Panc1 (cell line): ENCODE measurements at places on chromosomes 5 and 9. TPM values are rescaled to one million over a fixed set of nuclear protein-coding genes. Genes with fewer than 3 reads are reported as not detected.

The ZNF618 gene
- 1.8 TPM for total RNA-seq

The CKMT2 gene
- not detected for total RNA-seq

The RNF183 gene
- not detected for total RNA-seq

The AGXT2 gene
- total RNA-seq, result not detected

The WDR70 gene
- 29.5 TPM for total RNA-seq

The EIF4E1B gene
- total RNA-seq, result not detected

The MARVELD2 gene
- 17.3 TPM for total RNA-seq

The TMEFF1 gene
- total RNA-seq, result 2.2 TPM

The MELK gene
- 112 TPM for total RNA-seq

The RAB3C gene
- not detected for total RNA-seq

The C9orf43 gene
- total RNA-seq, result 1.2 TPM

The ELOVL7 gene
- 2.9 TPM for total RNA-seq

The SMIM15 gene
- 77.5 TPM for total RNA-seq

The TSLP gene
- total RNA-seq, result not detected

The GABRA1 gene
- not detected for total RNA-seq

DNA sequence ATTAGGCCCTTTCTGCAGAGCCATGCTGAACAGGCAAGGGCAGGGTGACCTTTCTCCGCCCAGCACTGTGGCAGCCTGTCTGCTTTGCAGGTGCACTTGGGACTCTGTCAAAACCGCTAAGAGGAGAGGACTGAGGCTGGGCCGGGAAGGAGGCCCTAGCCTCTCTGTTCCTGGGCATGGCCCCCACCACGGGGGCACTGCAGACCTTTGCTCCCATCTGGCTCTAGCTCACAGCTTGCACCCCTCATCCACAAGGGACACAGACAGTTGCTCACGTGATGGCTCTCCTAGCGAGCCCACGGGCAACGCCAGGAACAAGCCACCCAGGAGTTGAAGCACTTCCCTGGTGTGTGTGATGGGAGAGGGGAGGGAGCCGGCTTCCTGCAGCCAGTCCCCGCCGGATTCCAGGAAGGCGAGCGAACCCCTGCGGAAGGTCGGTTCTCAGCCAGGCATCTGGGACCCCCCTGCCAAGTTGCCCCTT, 43.0 kb upstream of the FCN1 start:
- no peak for DNase-seq

GRCh38 chr5:108898707-108899106, 151.0 kb downstream of the FER start:
- DNase-seq, result no peak

- no peak for DNase-seq
Observed at GRCh38 chr9:81393985-81394811, 295.1 kb downstream of the TLE1 start.

DNA sequence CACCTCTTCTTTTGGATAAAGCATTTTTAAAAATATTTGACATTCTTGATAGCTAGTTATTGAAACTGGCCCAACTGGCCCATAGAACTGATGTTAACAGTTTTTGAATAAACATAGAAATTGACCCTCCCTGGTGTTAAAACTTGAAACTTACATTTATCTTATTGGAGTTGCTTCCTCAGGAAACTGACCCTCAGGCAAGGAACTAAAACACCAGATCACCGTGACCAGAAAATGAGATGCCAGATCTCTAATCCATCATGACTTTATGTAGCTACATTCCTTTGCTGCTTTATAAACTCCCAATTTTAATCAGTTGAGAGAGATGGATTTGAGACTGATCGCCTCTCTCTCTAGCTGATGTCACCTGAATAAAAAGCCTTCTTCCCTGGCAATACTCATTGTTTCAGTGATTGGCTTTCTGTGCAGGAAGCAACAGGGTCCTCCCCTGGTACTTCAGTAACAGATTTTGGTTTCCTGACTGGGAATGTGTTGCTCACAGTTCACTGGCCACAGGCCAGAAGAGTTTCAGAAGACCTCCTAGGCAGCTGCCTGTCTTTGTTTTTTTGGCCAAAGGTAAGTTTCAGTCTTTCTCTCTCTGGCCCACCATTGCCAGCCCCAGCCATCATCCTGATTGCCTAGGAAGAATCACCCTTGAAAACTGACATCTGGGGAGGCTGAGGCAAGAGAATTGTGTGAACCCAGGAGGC, 212.4 kb downstream of the DTWD2 start:
- DNase-seq, result no peak

DNA sequence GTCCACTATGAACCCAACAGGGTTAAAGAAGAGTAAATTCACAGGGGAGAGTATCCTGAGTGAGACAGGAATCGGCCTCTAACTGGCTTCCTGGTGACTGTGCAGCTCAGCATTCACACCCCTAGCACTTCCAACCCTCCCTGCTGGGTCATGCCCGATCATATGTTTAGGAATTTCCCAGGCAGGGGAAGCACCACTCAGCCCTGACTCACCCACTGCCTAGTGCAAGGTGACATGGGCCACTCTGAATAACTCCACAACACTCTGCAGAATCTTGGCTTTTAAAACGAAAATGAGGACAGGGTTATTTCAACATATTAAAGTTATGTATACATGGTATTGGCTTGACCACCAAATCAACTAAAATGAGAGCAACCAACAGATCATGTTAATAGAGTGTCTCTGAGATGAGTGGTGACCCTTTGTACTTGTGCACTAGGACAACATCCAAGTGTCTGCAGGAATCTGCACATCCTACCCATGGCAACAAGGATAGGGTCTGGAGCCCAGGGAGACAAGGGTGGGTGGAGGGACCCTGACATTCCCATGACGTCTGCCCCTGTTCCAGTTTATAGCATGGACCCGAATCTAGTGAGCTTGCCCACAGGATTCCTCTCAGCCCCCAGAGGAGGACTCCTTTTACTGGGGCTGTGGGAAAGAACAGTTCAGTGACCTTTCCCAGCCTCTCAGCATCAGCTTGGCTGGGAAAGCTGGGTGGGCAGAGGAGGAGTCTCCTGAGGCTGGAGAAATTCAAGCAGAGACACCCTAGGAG, 485.8 kb downstream of the SEMA5A start:
- DNase-seq, result peak; percentile 73

DNA sequence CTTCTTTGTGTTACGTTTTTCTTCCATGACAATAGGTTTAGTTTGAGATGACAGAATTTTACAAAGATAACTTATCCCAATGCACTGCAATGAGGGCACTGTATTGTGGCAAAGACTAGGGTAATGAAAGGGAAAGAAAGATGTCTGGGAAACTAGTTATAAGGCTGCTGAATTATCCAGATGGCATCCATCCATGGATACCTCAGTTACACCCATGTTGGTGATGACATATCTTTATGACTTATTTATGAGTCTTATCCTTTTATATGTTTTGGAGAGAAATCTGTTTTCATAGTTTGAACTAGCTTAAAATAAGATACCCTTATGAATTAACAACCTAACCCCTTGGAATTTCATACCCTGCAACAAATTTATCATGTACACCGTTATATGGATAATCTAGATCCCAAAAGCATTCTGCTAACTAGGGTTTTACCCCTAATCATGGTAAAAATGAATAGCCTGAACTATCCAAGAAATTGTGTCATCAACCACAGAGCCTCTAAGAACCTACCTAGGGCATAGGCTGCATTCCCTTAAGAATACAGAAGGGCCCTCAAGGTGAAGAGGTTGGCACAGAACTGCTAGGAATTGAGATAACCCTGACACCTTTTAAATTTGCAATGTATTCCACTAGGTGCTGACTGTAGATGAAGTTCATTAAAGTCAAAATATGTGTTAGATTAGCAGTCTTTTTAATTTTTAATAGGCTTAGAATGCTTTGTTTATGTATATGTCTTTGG, 49.5 kb upstream of the RORB start:
- DNase-seq, result no peak

DNA sequence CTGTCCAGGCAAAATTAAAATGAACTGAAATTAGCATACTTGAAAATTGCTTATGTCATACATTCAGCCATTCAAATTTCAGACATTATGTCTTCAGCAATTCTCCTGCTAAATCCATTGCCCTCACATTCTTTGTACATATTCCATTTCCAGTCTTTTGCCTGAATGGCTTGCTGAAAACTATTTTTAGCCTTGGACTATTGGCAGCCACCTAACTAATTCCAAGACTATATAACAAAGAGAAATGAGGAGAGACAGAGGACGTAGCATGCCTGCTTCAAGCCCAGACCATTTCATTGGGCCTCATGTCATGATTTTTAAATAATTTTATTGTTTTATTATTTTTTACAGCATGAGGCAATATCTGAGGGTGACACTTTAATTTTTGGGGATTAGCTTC, 100.3 kb downstream of the MRPS30 start:
- no peak for DNase-seq

GRCh38 chr9:131464354-131465000, 38.2 kb upstream of the POMT1 start:
- no peak for DNase-seq

DNA sequence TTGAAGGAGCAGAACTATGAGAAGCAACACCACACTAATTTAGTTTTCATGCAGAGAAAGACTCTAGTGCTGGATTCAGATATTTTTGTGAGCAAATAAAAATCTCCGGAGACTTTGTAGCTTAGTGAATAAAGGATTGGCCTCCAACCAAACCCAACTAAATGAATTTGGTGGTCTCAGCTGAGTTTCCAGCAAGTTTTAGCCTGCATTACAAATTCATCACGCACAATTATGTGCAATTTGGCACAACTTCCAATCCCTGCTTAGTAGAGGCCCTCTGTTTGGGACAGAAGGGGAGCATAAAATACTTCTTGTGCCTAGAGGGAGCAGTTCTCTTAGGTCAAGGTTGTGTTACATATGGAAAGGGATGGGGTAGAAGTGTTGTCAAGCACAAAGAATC, 112.3 kb upstream of the ADAMTSL1 start:
- no peak for DNase-seq

- DNase-seq, result no peak
Observed at GRCh38 chr5:133251296-133252132, 199.7 kb downstream of the HSPA4 start.

DNA sequence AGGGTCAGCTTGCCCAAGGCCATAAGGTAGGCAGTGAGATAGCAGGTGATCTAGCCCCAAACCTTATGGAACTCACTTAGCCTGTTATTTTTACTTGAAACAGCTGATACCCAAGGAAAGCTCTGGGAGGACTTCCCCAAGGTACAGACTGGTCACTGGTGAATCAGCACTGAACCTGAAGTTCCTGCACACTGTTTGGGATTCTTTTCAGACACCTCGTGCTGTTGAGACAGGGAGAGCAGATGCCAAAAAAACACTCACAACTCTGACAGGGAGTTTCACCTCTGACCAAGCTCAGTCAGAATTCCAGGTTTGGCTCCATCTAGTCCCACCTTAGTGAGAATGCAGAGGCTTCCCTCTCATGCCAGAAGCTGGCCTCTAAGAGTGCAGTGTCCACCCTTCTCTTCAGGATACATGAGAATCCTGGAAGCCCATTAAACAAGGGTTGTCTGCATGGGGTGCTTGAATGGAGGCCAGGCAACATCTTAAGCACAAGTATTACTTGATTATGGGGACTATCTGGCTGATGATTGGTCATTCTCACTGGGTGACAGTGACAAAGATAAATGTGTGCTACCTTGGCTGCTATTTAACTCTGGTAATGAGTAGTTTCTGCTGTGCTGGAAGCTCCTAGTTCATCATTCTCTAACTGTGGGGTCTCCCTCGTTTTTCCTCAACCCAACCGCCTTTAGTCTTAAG, 122.8 kb upstream of the SLIT3 start:
- no peak for DNase-seq

DNA sequence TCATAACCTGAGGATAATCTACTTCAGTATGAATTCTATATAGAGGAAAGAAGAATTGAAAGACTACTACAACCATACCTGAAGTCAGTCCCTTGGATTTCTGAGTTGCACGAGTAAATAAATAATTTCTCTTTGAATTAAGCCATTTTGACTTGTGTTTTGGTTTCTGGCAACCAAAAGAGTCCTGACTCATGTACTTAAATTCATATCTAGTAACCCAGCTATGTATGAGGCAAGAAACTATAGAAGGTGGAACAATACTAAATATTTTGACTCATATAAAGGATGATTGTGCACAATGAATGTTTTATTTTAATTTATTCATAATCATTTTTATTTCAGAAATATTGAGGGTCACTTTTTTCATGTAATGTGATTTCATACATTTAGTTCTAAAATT, 276.8 kb downstream of the MEF2C start:
- no peak for DNase-seq

- DNase-seq, result no peak
Observed at GRCh38 chr5:10856071-10856470, 95.0 kb upstream of the DAP start.

- DNase-seq, result no peak
Observed at GRCh38 chr5:125301711-125302110, 555.3 kb upstream of the ZNF608 start.

GRCh38 chr9:99465231-99465907, 243.3 kb downstream of the SEC61B start:
- no peak for DNase-seq

DNA sequence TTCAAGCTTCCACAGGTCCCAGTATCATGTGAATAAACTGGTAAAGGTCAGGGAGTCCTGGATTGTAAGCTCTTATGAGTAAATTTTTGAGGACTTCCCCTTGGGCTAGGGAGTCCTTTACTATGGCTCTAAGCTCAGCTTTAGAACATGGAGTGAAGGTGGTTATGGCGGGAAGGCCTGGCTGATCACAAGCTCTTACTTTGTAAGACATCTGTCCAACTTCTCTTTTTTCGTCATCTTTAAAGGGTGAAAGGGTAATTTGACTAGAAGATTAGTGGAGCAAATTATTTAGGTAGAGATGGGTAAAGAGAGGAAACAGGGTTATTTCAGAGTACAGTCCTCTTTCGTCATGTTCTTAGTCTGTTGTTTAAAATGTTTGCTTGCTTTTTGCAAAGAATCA, 155.4 kb downstream of the AOPEP start:
- no peak for DNase-seq

DNA sequence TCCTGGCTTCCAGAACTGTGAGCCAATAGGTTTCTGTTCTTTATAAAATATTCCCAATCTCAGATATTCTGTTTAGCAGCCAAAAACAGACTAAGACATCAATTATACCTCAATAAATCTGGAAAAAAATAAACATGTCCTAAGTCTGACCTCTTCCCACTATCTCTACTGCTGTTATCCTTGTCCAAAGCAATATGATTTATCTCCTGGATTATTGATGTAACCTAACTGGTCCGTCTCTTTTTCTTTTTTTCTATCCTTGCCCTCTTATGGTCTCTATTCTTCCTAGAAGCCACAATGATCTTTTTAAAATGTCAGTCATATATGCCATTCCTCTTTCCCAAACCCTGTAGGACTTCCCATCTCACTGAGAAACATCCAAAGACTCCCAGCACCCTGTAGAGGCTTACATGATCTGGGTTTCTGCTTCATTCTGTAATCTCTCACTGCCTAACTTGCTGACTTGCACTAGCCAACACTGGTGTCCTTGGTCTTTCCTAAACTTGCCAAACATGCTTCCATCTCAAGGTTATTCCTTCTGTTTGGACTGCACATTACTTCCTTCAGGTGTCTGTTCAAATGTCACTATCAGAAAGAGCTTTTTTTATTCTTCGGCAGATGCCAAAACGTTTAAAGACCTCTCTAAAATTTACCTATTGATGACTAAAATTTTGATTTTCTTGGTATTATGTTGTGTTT, 13.1 kb downstream of the FOCAD start:
- no peak for DNase-seq

- no peak for DNase-seq
Observed at GRCh38 chr9:35660966-35661415, 2.9 kb downstream of the CCDC107 start.

- DNase-seq, result no peak
Observed at GRCh38 chr5:151520294-151520693, 70.8 kb downstream of the FAT2 start.

- DNase-seq, result no peak
Observed at GRCh38 chr9:78453450-78453849, 156.5 kb downstream of the PSAT1 start.

- no peak for DNase-seq
Observed at GRCh38 chr9:128323791-128324190, 1.2 kb downstream of the COQ4 start.

GRCh38 chr5:52870448-52870847, 82.7 kb downstream of the ITGA1 start:
- no peak for DNase-seq
